RPMI8226 (cell line): ENCODE measurements at places on chromosomes 12 and 14.

DNA sequence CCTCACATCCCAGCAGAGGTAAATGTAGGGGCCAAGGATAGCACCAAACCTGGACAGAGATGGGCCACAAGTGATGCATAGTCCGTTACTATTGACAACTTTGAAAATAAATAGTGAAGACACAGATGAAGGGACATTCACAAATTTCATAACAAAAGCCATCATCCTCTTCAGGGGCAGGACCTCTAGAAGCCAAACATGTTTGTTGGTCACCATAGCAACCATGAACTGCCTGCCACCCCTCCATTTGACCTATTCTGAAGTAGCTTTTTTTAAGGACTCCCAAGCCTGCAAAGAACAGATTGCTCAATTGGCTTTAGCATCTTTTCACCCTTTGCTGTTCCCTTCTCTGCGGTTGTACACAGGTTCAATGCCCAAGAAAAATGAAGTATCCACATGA lies 35.7 kb upstream of the MDM1 start:
- no peak for DNase-seq

DNA sequence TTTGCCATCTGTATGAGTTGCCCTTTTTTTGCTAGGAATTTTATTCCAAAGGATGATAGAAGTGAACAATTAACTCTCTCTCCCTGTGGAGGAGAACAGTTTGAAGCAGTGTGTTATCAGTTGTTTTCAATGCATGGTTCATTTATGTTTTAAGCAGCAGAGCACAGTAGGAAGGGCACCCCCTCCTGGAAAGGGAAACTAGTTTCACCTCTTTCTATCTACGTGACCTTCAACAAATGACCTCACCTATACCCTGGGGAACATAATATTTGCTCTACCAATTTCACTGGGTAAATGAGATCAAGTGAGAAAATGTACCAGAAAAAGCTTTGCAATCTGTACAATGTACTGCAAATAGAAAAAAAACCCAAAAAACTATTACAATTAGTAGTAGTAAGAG lies 5.4 kb upstream of the DCP1B start:
- no peak for DNase-seq

GRCh38 chr14:105065280-105066228 lies at the start of gene GPR132:
GPR132 (minus strand) TSS chr14:105065430; CDS start chr14:105055420, 10,010 bp downstream.
- peak; percentile 93 for DNase-seq

DNA sequence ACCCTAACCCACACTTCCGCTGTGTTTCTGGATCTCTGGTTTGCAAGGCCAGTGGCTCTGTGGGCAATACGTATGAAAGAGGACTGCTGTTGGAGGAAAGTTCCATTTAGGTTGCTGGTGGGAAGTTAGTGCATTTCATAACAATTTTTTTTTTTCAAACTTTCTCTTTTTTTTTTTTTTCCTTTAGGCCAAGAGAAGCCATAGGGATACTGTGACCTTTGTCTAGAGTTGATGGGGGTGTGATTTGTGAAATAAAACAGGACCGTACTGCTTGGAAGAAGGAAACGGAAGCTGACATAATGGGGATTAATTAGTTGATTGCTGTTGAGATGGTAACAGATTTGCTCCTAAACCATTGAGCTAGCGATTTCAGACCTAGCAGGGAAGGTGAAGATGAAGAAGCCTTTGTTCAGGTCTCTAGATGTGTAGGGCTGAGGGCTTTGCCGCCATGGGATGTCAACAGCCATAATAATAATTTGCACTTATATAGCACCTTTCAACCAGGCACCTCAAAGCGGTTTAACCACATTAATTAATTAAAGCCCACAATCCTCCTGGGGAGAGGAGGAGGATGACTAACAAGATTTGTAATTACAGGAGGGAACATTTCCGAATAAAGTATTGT lies 315.3 kb downstream of the ZFP36L1 start:
- no peak for DNase-seq

- DNase-seq: no peak
Measured at GRCh38 chr12:51953089-51953488, 1.6 kb downstream of the ACVR1B start.

DNA sequence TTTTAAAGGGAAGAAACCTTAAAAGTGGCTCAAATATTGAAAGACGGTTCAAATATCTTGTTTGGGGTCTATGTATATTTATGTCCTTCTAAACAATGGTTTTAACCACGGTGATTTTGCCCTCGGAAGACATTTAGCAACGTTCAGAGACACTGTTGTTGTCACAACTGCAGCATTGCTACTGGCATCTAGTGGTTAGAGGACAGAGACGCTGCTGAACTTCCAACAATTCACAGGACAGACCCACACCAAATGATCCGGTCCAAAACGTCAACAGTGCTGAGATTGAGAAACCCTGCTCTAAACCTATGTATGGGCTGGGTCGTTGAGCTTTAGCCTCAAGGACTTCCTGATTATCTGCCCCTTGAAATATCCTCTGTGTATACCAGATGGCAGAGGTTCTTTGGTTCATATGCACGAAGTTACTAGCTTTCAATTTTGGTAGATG lies 1.7 kb downstream of the ANGEL1 start:
- peak; percentile 26 for DNase-seq

GRCh38 chr12:62512901-62513300 lies 46.3 kb downstream of the MON2 start:
- no peak for DNase-seq
